GM12865 (cell line): ENCODE measurements at places on chromosomes 16 and 17.

- DNase-seq: no peak
Observed at GRCh38 chr16:87017371-87018012, 299.7 kb downstream of the C16orf95 start.

DNA sequence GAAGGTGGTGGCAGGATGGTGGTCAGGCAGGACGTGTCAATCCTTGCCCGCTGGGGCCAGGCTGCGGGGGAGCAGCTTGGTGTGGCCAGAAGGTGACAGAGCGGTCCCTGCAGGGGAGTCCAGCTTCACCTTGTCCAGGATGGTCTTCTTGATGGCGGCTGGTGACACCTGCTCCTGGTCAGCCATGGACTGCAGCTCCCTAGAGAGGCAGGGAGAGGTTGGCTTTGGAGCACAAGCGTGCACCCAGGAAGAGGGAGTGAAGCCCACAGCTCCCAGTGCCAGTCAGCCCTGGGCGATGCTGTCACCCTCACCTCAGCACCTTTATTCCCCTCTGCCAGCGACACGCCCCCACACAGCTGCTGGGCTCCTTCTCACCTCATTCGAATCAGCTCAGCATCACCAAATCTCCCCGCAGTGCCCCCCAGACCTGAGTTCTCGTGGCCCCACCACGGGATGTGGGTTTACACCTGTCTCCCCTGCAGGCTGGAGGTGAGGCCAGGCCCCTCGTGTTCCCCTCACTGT lies 3.9 kb downstream of the PYCR1 start:
- no peak for DNase-seq

DNA sequence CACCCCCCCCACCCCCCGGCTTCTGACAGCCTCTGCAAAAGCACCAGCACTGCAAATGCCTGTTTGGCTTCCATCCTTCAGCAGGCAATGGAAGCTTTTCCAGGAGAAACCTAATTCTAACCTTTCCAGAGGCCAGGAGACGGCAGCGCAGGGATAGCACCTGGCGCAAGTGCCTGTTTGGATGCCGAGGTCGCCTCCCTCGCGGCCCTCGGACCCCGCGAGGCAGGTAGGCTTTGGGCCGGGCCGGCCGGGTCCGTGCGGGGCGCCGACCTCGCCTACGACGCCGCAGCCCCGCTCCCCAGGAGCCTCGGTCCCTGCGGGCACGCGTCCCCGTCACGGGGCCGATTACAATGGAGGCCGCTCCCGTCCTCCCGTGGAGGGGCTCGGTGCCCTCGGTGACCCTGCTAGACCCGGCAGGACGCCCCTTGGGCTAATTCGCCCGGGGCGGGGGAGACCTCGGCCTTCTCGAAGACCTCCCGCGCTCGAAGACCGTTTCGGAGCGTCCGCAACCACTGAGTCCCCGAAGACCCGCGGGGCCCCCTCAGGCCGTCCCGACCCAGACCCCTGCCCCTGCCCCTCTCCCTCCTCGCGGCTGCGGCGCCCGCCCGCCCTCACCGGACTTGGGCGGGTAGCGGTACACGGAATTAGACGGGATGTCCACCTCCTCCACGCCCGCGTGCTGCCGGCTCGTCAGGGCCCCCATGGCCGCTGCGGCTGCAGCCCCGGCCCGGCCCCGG lies 587 bp downstream of the RNF157 start:
- DNase-seq: no peak

GRCh38 chr17:4534928-4535666 lies 20.1 kb downstream of the MYBBP1A start:
- DNase-seq: no peak

- peak; percentile 70 for DNase-seq
Observed at GRCh38 chr17:64413513-64413912, 22.9 kb upstream of the PECAM1 start.

DNA sequence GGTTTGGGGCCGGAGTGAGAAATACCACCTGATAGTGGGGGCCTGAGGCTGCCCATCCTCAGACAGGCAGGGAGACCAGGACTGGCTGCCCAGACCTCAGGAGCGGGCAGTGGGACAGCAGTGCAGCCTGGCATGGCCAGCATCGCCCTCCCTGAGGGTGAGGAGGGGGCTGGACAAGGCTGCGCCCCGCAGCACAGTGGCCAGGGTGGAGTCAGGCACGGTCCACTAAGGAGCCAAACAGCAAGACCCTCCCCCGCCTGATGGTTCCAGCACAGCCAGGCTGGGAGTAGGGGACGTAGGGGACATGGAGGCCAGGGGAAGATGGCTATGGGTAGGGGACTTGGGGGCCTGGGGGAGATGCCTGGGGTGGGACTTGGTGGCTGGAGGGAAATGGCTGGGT lies 3.3 kb downstream of the ZNF598 start:
- DNase-seq: no peak

DNA sequence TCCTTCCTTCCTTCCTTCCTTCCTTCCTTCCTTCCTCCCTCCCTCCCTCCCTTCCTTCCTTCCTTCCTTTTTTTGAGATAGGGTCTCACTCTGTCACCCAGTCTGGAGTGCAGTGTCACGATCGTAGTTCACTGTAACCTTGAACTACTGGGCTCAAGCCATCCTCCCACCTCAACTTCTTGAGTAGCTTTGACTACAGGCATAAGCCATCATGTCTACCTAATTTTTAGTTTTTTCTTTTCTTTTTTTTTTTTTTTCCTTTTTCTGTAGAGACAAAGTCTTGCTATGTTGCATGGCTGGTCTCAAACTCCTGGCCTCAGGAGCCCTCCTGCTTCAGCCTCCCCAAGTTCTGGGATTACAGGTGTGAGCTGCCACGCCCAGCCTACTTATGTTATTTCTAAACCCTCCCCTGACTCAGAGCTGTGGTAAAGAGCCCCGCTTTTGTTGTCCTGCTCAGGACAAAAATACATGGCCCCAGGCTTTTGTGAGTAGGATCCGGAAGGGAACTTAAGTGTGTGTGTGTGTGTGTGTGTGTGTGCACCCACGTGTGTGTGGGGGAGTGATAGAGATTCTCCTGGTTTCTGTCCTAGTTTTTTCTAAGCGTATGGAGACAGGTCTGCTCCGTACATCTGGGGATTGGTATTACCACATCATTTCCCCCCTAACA lies 67.1 kb downstream of the PRKCB start:
- no peak for DNase-seq

DNA sequence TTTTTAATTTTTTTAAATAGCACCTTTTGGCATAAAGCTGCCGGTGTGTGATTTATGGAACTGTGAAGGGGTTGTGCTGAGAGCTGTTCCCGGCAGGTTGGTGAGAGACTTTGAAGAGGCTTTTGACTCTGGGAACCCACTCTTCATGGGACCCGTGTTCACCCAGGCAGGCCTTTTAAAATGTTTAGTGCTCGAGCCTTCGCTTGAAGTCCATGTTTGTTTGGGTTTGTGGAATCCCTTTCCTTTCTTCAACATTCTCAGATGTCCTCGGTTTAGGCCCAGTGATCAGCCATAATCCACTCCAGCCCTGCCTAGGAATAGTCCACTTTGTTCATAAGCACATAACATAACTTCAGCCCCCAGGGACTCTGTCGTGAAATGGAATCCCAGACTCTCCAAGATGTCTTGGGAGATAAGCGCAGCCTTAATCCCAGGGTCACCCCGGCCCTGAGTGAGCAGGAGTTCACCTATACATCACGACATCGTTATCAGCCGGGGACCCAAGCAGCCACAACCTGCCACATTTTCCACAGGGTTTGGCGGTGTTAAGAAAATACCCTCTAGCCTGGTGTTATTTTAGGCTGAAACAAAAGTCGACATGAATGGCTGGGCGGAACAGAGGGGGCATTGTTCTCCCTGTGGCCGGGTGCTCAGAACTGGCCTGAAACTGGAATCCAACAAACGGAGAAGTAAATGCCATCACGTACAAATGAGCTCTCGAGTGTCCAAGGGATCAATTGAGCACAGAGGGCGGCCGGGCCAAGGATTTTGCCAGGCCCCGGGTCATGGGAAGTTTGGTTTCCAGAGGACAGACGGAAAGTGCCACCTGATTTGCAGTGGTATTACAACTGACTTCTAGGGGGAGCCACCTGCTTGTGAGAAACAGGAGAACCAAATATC lies 145.7 kb upstream of the IRX3 start:
- no peak for DNase-seq

DNA sequence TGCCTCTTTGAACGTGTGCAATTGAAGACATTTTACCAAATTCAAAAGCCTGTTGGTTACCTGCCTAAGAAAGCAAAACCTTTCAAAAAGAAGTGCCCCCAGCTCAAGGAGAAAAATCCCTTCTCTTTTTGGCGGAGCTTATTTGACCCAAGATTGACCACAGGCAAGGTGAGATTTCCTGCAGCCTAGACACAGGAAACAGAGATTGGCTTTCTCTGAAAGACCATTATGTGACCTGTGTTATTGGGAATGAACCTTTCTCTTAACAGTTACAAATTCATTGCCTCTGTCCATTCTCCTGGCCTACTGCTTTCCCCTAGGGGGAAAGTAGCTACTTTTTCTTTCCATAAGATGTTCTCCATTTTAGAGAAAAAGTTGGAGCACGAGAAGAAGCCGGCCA lies 42.1 kb upstream of the MAF start:
- DNase-seq: no peak

GRCh38 chr16:74623214-74623838 lies 16.4 kb upstream of the GLG1 start:
- peak; percentile 65 for DNase-seq

DNA sequence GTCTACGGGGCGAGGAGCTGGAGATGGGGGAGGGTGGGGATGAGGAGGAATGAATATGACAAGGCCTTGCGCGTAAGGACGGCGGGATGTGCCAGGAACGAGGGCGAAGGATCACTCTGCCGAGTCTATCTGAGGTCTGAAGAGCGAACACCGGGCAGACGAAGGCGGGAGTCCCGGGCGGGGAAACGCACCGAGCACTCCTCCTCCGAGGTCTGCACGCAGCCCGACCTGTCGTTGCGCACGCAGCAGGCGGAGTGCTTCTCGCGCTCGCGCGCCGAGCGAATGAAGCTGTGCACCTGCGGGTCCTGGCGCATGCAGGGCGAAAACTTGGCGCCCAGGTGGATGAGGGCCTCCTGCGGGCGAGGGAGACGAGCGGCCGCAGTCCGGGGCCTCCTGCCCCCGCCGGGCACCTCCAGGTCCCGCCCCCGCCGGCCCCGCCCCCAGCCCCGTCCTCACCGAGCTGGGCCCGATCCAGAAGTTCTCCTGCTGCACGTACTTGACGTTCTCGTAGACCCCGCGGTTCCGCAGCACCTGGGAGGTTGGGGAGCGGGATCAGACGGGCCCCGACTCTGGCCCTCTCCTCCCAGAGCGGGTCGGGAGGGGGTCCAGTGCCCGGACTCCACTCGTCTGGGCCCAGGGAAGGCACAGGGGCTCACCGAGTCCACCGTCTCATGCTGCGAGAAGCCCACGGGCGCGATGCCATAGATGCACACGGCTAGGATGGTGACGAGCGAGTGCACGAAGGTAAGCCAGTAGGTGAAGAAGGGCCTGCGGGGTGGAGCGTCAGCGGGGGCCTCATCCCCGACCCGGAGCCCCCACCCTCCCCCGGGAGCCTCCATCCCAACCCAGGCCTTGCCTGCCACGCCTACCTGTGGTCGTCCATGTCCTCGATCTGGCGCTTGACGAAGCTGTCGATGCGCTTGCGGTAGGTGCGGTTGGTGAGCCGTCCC lies 7.6 kb downstream of the SNRNP25 start:
- DNase-seq: no peak

- DNase-seq: no peak
Observed at GRCh38 chr16:3131755-3132377, 3.0 kb upstream of the ZNF213 start.

GRCh38 chr17:55453839-55454557 lies 32.4 kb upstream of the MMD start:
- DNase-seq: no peak

GRCh38 chr17:77888242-77889134 lies 70.0 kb upstream of the TNRC6C start:
- no peak for DNase-seq

GRCh38 chr17:80071116-80071841 lies 30.1 kb upstream of the GAA start:
- DNase-seq: no peak

DNA sequence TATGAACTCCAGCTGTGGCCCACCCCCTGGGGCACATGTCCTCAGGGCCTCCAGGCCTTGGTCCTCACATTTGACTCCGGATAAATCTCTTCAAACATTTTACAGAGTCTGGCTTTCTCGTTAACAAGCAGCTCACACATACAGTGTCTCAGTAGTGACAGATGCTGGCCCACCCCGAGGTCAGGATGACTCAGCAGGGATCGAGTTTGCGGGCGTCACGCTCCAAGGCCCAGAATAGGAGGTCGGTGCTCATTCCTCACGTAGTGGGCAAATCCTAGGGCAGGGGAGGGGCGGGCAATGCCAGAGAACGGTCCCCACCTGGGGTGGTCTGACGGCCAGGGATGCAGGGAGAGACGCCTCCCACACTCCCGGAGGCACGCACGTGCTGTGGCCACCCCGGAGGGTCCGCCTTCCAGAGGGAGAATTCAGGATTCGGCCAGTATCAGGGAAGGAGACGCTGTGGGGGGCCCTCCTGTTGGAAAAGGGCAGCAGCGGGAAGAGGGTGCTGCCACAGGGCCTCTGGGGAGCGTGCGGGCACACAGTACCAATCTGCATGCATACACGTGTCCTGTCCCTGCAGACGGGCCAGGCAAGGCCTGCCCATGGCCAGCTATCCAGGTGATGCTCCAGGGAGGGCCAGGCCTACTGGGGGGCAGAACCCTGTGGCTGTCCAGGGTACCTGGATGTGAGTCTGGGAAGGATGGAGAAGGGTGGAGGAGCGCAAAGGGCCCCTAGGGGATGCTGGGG lies 8.6 kb downstream of the SLC7A5 start:
- peak; percentile 50 for DNase-seq

DNA sequence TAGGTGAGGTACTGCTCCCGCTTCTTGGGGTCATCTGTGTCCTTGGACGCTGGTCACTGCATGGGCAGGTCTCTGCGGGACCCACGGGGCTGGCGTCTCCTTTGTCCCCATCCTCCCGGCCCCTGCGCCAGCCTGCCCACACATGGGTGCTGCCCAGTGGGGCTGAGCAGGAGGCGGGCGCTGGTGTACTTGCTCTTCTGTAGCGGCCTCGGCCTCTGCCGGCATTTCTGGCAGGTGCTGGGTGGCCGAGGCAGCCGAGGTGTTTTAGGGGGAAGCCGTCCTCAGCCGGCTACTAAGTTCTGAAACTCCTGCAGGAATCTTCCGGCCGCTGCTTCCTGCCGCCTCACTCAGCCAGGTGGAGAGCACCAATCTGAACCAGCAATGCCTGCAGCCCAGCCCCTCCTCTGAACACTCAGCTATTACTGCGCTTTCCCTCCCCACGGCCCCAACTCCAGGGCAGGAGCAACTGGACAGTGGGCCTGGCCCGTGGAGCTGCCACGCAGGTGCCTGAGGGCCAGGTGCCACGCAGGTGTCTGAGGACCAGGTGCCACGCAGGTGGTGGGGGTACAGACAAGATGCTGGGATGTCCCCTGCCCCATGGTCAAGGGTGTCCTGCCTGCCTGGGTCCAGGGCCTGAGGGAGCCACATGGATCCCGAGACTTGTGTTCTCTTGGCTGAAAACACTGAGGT lies 10.0 kb downstream of the DECR2 start:
- no peak for DNase-seq
